Neural crest cell (in vitro differentiated cells): ENCODE measurements at places on chromosomes 5 and 9.

GRCh38 chr5:110386782-110387181, 339.7 kb downstream of the TMEM232 start:
- DNase-seq: no peak

DNA sequence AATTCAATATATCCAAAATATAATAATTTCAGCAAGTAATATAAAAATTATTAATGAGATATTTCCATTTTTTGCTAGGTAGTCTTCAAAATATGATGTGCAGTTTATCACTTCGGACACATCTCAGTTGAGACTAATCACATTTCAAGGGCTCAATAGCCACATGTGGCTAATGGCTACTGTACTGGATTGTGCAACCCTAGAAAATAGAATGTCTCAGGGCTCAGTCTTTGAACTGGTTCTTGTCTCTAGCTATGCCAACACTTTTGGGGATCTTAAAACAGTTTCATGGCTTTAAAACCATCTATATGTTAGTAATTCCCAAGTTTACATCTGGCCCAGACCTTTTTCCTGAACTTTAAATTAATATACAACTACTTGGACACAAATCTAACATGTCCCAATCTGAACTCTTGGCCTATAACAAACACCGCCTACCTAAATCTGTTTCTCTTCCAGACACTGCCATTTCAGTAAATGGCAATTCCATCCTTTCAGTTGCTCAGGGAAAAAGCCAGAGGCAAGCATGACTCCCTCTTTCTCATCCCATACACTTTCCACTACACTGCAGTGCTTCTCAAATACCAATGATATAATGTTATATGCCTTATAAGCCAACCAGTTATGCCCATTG, 18.8 kb downstream of the PTAR1 start:
- DNase-seq: no peak

DNA sequence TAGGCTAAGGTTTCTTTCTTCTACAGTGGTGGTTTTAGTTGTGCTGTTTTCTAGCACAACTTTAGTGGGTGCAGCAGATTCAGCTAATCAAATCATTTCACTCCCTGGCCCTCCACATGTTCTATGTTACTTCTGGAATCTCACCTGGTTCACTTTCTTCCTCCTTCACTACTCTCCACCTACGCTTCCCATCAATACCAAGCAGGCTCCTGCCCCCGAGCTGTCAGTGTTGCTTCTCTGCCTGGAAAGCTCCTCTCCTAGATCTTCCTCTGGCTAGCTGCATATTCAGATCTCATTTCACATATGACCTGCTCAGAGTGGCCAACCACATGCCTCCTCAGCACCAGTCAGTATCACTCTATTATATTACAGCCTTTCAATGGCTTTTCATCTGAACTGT, 19.6 kb upstream of the GABRB2 start:
- DNase-seq: no peak

DNA sequence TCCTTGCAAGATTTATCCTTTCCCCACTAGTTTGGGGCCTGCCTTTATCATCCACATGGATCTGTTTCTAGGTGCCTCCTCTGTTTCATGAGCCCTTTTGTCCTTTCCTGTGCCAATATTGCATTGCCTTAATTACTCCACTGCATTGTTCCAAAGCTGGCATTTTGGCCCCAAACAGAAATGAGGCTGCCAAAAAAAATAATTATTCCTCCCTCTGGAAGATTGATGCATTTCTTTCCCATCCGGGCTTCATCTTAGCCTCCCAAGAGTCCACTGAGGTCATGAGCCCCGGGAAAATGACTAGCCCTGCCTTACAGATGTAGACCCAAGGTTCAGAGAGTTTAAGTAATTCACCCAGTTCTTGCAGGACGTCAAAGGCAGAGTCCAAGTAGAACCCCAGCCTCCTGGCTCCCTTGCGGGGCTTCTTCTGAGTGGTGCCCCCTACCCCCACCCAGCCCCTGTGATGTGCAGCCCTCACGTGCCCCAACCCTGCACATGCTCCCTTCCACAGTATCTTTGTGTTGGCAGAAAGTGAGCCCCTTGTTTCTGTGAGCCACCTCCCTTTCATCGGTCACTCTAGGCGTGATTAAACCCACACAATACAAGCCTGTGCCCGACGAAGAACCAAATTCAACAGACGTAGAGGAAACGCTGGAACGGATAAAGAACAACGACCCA, 62.1 kb downstream of the TMOD1 start:
- no peak for DNase-seq

DNA sequence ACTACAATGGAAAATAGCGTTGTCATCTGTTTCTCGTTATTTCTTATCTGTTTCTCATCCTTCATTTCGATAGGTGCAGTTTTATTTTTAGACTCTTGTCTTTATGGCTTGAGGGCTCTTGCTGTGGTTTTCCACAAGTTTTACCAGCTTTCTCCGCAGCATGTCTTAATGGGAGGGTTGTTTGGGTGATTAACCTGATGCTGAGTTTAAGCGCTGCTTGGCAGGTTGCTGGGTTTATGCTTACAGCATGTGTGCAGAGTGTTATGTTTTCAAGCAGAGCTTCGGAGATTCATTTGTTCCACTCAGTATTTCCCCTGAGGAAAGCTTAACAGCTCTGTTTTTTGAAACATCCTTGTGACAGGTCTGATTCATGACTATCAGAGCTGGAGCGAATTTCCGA, 154.0 kb downstream of the SLC12A2 start:
- DNase-seq: no peak

DNA sequence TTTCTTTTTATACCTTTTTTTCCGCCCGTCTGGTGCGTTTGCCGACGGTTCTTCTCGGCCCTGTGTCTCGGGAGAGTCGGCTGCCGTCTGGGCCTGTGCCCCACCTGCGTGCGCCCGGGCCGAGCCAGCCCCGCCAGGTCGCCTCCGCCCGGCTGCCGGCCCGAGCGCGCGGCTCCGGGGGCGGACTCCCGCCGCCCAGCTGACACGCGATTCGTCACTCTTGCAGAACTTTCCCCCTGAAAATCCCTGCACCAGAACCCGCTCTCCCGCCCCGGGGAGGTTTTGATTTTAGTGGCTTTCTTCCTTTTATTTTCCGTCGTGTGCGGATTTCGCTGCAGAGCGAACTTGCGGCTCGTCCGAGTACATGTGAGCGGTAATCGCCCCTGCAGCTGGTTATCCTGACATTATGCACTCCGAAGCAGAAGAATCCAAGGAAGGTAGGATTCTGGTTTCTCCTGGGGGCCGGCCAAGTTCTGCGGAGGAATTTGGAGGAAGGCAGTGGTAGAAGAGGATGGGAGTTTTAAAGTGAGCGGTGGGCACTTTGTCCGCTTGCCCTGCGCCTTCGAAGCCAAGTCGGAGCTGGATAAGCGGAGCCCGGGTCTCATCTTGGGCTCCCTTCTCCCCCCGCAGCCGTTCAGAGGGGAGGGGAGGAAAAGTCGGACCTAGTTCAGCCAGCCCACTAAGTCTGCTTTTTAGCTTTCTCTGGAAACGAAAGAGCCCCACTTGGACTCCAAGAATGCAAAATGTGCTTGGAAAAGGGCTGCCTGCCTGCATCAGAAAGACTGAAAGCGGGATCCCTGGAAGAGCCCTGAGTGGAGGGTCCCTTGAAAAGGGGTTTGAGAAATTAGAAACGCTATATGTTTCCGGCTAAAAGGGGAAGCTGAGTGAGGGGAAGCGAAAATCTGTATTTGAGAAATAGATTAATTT, at the start of gene TNFAIP8:
TNFAIP8 (plus strand) TSS at position 335 of the 927 bp plus-strand sequence; CDS start at position 407, 72 bp downstream.
- peak; percentile 15 for DNase-seq

GRCh38 chr5:178286226-178287090, 53.9 kb upstream of the PHYKPL start:
- DNase-seq: no peak

GRCh38 chr5:44245935-44246334, 143.3 kb downstream of the FGF10 start:
- DNase-seq: no peak

- DNase-seq: peak; percentile 15
Measured at GRCh38 chr9:90433398-90433941, 209.2 kb downstream of the DIRAS2 start.

DNA sequence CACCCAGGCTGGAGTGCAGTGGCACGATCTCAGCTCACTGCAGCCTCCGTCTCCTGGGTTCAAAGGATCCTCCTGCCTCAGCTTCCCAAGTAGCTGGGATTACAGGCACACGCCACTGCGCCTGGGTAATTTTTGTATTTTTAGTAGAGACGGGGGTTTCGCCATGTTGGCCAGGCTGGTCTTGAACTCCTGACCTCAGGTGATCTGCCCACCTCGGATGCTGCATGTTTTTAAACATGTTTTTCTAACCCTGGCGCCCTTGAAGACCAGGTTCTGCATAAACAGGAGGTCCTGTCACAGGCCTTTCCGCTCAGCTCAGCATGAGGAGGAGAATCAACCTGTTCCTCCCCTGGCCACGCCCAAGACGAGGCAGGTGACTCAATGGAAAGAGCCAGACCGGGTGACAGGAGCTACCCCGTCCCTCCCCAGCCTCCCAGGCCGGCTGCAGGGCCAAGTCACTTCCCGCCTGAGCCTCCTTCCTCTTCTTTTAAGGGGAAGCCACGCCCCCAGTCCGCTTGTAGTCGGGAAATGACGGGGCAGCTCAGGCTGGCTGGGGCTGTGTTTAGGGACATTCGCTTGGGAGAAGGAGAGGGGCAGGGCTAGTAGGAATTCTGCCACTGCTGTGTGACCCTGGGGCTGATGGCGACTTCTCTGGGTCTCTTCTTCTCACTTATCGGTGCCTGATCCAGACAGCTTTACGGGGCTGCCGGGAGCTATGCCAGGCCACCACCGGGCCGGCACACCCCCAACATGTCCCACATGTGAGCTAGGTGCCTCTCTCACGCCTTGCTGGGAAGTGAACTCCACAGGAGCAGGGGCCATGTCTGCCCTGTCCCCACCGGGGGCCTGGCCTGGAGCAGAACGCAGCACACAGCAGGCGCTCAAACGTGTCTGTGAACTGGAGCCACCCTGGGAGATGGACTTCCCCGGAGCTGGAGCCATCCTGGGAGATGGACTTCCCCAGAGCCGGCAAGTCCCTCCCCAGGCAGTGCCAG, 6.1 kb downstream of the NOTCH1 start:
- DNase-seq: no peak

DNA sequence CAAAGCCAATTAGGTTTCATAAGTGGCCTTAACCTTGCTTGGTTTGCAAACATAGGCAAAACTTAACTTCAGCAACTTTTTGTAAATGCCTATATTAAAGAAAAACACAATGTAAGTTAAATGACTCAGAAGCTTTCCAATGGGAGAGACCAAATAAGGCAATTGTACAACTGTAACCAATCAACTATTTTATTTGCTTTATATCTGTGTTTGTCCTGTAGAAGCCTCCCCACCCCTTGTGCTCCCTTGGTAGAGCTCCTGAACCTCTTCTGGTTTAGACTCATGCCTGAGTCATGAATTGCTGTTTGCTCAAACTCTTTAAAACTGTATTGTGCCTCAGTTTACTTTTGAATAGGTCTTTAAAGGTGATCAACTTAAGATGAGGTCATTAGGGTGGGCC, 3.0 kb upstream of the C1QTNF3 start:
- no peak for DNase-seq

DNA sequence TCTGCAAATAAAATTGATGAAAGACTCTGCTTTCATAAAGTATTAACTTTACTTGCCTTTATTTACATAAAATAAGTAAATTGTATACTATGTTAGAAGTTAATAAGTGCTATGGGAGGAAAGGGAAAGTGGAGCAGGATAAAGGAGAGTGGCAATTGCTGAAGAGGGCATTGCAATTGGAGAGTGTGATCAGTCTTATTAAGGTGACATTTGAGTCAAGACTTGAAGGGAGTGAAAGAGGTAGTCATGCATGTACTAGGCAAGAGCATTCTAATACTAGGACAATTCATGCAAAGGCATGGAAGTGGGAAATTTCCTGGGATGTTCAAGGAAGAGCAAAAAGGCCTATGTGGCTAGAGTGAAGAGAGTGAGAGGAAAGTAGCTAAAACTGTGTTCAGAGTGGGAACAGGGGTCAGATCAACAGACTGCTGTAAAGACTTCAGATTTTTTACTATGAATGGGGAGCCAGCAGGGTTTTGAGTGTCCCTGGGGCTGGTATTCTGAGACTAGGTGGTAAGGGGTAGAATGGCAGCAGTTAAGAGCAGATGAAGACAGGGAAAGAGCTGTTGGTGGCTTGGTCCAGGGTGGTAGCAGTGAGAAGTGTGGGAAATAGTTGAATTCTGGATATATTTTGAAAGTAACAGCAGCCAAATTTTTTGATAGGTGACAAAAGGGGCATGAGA, 182.3 kb upstream of the RIOK2 start:
- DNase-seq: no peak
